ENCODE measurements at places on chromosomes 13 and 19.

DNA sequence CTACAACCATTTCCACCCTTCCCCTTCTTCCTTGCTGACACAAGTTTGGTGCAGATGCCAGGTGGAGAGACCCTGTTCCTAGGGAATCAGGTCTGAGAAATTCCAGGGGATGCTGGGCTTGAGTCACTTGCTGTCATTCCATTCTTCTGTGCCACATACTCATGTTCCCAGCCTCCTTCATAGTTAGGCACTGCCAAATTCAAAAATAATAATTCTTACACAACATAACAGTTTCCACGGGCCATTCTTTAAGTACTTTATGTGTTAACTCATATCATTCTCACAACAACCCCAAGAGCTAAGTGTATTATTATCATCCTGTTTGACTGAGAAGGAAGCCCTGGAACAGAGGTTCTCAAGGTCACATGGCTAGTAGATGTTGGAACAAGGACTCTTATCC is 27.1 kb upstream of the POMP start:
- no peak for DNase-seq

- DNase-seq = no peak
These were observed 587 bp downstream of the S1PR4 start for GRCh38 chr19:3178973-3179738.

- peak; percentile 1 for DNase-seq
These were observed 4.9 kb downstream of the PCDH20 start for GRCh38 chr13:61410669-61411297.

- no peak for DNase-seq
These were observed 2.0 kb upstream of the FFAR2 start for GRCh38 chr19:35445826-35446593.

DNA sequence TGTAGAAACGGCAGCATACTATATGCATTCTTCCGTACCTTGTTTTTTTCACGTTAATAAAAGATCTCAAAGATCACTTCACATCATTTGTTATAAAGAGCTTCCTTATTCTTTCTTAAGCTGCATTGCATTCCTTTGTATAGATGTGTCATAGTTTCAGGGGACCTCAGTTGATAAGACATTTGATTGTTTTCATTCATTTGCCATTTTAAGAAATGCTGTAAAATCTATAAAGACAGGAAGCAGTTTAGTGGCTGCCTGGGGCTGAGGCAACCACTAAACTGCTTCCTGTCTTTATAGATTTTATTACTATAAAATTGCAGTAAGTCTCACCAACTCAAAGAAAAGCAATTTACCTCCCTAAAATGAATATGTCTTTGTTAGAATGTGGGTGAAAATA is 59.4 kb downstream of the ZDHHC20 start:
- DNase-seq = no peak

GRCh38 chr13:31367410-31367809 is 167.6 kb downstream of the B3GLCT start:
- no peak for DNase-seq

DNA sequence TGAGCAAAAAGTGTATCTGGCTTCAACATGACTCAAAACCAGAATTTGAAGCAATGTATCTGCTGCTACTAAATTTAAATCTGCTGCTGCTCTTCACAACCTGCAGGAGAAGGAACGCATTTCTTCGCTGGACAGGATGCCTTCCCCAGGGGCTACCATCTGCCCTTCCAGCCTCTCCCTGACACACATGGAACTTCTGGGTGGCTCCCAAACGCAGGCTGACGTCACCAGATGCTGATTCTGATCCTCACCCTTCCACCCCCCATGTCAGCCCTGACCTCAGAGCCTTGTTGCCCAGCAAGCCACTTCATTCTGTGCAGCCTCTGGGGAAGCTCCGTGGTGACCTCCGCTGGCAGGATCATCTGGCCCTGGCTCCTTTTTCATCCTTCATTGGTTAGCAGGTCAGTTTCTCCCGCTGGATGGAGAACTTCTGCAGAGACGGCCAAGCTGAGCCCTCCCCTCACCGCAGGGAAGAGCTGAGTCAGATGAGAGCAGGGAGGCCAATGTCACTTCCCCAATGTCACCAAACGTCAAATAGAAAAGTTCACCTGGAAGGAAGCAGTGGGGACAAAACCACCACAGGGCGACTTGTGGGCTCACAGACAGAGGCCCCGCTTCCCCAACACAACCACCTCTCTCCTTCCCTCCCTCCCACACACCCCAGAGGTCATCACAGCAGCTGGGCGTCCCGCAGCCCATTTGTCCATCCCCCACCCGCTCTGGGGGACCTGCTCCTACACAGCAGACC is 14.0 kb upstream of the RAB20 start:
- no peak for DNase-seq

DNA sequence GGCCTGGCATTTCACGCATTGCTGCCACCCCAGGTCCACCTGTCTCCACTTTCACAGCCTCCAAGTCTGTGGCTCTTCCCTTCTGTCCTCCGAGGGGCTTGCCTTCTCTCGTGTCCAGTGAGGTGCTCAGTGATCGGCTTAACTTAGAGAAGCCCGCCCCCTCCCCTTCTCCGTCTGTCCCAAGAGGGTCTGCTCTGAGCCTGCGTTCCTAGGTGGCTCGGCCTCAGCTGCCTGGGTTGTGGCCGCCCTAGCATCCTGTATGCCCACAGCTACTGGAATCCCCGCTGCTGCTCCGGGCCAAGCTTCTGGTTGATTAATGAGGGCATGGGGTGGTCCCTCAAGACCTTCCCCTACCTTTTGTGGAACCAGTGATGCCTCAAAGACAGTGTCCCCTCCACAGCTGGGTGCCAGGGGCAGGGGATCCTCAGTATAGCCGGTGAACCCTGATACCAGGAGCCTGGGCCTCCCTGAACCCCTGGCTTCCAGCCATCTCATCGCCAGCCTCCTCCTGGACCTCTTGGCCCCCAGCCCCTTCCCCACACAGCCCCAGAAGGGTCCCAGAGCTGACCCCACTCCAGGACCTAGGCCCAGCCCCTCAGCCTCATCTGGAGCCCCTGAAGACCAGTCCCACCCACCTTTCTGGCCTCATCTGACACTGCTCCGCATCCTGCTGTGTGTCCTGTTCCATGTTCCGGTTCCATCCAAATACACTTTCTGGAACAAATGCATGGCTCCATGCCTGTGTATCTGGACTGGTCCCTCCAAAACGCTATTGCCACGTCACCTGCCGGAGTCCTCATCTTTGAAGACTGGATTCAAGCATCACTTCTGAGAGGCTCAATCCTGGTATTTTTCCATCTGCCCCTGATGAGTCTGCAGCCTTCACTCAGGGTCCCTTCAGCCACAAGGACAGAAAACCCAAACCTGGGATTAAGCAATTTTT is 10.7 kb upstream of the DHDH start:
- DNase-seq = no peak

- no peak for DNase-seq
These were observed 19.4 kb downstream of the ERFL start for GRCh38 chr19:41908724-41909464.

DNA sequence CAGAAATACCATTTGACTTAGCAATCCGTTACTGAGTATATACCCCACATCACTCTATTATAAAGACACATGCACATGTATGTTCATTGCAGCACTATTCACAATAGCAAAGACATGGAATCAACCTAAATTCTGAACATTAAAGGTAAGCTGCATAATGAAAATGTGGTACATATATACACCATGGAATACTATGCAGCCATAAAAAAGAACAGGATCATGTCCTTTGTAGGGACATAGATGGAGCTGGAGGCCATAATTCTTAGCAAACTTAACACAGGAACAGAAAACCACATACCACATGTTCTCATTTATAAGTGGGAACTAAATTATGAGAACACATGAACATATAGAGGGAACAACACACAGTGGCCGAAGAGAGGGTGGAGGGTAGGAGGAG is 85.2 kb downstream of the NDFIP2 start:
- no peak for DNase-seq

DNA sequence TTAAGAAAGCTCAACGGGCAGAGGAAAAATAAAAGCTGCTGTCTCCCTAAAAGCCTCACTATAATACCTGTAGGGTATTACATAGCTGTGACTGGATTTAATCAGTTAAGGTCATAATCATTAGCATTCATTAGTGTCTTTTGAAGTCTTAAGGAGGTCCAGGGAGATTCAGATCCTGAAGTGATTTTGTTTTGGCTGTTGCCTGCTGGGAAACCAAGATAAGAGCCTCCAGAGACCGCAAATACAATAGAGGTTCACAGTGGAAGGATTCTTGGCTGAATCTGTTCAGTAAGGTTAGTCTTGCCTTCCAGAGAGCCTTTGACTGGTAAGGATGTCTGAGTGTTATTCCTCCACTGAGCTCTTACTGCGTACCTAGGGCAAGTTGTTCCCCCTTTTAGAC is 54.0 kb upstream of the TNFRSF19 start:
- DNase-seq = no peak

GRCh38 chr19:4061178-4061682 is 5.5 kb downstream of the ZBTB7A start:
- DNase-seq = no peak

GRCh38 chr13:23377579-23377978 is 55.9 kb downstream of the SACS start:
- DNase-seq = no peak

GRCh38 chr19:39187552-39187943 is 9.2 kb upstream of the NCCRP1 start:
- DNase-seq = no peak

DNA sequence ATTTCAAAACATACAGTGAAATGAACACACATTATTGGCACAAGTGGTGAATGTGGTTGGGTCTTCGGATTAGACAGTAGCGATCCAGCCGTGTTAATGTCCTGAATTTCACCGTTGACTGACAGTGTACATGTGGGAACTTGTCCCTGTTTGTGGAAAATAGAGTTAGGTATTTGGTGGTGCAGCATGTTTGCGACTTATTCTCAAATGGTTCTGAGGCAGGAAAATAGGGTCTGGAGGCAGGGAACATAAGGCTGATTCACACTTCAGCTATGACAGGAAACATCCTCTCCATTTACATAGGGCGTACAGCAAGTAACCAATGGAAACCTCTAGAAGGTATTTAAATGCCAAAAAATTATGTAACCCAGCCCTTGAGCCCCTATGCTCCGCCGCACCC is 4.2 kb downstream of the LGALS7B start:
- no peak for DNase-seq

DNA sequence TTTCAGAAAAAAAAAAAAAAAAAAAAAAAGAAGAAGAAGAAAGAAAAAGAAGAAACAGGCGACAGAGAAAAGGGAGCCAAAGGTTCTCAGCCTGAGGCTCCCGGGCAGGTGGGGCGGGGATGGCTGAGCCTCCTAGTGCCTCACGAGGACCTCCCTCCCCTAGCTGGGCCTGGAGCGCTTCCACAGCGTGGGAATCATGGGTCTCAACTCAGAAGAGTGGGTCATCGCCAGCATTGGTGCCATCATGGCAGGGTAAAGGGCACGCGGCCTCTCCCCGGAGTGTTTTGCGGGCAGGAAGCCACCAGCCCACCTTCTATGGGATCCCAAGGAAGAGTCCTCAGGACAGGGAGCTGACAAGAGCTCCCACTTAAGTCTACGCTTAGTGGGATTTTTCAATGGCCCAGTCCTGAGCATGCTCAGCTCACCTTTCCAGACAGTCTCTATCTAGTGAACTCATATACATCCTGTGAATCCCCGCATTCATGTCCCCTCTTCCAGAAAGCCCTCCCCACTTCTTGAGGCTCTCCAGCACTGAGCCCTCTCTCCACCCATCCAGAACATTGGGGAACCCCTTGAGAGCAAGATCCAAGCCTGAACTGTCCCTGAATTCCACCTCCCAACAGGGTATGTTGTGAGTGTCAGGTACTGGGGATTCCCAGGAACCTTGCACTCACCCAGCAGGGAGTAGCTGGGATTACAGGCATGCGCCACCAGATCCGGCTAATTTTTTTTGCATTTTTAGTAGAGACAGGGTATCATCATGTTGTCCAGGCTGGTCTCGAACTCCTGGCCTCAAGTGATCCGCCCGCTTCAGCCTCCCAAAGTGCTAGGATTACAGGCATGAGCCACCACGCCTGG is 69.6 kb downstream of the ACSBG2 start:
- DNase-seq = no peak

- DNase-seq = no peak
These were observed 9.0 kb downstream of the OR7A5 start for GRCh38 chr19:14826006-14826405.

DNA sequence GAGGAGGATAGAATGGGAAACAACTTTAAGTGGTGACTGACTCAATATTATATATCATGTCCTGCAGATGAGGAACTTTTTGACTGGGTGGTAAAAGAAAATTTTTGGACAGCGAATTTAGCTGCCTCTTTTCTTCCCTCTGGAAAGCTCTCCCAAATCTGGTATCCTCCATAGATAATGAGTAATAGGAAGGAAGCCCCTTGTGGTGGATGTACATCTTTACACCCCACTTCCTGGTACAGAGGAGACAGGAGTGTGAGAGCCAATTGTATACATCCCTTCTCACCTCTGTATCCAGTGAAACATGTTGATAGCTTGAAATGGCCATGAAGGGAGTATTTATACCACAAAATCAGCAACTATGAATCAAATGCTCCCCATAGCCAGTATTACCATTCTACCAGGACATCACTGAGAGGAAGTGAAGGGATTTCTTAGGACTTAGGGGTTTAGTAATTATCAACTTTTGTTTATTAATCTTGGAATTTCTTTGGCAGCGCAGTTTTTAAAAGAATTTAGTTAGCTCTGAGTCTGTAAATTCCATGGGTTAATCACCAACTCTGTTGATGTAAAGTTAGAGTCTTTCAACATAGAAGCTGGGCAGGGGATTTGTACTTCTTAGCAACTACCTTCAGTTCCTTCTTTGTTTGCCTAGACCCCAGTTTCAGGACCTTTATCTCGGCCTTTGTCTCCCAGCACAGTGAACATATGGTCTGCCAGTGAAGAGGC is 17.0 kb upstream of the TDRD3 start:
- peak; percentile 54 for DNase-seq

- no peak for DNase-seq
These were observed 34.6 kb upstream of the CD177 start for GRCh38 chr19:43318796-43319314.

GRCh38 chr19:10961073-10961860 is 437 bp downstream of the SMARCA4 start:
- no peak for DNase-seq
